ENCODE measurements at places on chromosomes 13 and 19.
A peak's percentile ranks its signal among the peaks of the same experiment; 100 is the strongest.

DNA sequence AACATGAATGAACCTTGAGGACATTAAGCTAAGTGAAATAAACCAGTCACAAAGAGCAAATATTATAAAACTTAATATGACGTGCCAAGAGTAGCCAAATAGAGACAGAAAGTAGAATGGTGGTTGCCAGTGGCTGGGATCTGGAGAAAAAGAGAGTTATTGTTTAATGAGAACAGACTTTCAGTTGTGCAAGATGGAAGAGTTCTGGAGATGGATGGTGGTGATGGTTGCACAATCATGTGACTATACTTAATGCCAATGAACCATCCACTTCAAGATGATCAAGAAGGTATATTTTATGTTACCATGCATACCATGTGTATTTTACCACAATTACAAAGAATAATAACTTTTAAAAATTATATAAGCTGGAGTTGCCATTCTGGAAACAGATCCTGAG is 65.7 kb upstream of the MTIF3 start:
- no peak for DNase-seq

GRCh38 chr13:80871481-80871880 is 530.6 kb upstream of the SPRY2 start:
- no peak for DNase-seq

DNA sequence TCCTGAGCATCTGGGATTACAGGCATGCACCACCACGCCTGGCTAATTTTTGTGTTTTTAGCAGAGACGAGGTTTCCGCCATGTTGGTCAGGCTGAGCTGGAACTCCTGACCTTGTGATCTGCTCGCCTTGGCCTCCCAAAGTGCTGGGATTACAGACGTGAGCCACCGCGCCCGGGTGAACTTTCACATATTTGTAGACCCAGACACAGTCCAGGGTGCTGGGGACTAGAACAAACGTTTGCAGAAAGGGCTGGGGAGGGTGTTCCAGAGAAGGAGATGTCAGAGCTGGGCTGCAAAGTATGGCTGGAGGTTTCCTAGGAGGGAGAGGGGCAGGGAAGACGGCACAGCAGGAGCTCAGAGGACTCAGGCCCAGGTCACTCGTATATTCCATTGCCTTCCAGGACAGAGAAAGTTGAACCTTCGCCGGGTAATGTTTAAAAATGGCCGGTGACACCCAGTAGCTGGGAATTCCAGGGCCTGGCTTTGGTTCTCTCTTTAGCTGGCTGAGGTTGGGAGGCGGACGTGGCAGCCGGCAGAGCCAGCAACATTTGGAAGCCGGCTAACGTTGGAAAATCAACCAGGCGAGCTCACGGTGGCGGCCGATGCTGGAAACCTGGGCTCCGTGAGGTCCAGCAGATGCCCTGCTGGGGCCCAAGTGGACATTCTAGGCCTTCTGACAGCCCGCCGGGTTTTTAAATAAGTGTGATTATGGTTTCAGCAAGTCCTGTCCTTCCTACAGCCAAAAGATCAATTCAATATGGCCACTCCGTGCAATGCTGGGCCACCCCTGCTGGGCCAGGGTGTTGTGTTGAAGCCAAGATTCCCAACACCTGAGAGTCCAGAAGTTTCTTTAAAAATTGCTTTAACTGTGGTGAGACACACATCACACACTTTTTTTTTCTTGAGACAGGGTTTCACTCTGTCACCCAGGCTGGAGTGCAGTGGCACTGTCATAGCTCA is 41.5 kb downstream of the NFIC start:
- no peak for DNase-seq

DNA sequence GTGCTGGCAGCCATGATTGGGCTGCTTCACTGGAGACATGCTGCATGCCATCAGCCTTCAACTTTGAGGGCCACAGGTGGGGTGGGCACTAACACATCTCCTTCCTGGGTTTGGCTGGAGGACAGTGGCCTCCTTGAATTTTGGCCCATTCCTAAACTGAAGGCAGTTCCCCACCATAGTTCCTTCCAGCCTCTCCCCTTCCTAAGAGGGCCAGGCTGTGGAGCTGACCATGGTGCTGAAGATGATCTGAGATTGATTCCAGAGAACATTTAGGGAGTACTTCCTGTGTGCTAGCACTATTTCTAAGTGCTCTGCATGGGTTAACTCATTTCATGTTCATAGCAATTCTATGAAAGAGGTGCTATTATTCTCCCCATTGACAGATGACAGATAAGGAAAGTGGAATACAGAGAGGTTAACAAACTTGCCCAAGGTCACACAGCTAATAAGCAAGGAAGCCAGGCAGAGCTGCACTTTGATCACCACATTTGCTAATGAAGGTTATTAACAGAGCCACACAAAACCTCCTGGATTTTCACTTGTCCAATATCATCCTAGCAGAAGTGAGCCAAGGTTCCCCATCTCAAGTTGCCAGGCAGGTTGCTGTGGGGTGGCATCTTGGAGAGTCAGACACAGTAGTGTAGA is 175.3 kb downstream of the ZIC5 start:
- DNase-seq, result peak; percentile 15

DNA sequence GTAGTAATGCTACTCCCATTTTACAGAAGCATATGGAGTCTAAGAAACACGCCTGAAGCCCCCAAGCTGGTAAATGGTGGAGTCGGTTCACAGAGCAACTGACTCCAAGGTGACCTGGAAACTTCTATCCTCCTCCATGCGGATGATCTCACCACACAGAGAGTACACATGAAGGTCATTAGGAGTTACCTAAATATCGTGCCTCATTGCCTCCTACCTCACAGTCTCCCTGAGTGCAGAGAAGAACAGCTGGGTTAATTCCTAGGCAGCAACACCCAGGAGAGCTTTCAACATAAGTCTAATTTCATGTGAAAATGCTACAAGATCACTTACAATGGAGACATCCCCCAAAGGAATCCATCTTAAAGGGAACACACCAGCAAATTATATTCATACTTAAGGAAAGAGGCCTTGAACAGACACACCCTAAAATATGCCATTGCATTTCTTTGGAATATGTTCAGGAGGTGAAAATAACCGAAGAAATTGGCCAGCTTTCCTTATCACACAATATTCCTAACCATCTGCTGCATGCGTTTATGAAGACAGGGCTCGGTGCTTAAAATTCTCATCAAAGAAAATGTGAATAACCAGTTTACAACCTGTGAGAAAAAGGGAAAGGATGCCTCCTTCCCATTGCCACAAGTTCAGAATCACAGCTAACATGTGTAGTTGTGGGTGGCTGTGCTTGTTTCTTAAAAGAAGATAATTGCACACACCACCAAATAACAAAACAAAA is 203.6 kb upstream of the NBEA start:
- DNase-seq, result no peak

GRCh38 chr13:79314652-79315051 is 91.4 kb downstream of the RBM26 start:
- no peak for DNase-seq

- no peak for DNase-seq
These were observed 84.5 kb upstream of the IRS2 start for GRCh38 chr13:109870696-109871370.

DNA sequence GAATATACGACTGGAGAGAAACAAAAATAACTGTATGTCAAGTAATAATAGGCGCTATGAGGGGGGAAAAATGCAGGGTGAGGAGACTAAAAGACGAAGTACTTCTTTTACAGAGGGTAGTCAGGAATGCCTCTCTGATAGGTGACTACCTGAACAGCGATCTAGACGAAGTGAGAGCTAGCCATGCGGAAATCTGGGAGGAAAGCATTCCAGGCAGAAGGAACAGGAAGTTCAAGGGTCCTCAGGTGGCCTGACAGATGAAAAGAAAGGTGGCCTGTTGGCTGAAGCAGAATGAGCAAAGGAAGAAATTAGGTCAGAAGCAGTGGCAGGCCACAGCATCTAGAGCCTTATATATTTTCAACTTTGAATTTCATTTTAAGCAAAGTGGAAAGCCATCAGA is 13.3 kb downstream of the ZDHHC20 start:
- no peak for DNase-seq

- DNase-seq, result no peak
These were observed 10.1 kb downstream of the TMEM255B start for GRCh38 chr13:113769106-113769505.

GRCh38 chr19:39969681-39970424 is 1.1 kb upstream of the PSMC4 start:
- no peak for DNase-seq

DNA sequence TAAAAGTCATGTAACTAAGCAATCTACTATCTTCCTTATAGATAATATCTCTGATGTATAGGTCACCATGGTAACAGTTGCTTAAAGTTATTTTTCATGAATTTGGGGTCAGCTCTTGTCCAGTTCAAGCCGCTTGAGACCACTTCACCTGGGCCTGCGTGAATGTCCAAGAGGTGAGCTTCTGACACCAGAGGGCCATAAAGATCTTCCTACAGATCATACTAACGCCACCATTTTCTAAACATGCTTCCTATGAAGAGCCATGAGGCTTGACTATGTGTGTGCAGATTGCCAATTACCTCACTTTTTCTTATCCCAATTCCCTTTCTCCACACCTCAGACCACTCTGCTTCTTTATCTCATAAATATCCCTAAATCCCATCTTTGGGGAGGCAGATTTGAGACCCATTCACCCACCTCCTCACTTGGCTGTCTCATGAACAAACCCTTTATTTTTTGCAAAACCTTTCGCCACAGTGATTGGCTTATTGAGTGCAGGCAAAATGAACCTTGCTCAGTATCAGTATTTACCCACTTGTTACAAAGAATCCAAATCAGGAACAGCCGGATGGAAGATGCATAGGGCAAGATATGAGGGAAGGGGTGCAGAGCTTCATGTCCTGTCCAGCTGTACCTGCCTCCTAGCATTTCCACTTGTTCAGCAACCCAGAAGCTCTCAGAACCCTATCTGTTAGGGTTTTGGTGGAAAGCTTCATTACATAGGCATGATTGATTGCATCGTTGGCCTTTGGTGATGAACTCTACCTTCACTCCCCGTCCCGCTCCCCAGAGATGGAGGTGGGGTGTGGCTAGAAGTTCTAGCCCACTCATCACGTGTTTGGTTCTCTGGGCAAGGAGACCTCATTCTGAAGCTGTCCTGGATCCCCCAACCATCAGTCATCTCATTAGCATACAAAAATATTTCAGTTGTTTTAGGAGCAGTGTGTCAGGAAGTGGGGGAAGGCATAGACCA is 34.2 kb downstream of the FAM187B start:
- no peak for DNase-seq

DNA sequence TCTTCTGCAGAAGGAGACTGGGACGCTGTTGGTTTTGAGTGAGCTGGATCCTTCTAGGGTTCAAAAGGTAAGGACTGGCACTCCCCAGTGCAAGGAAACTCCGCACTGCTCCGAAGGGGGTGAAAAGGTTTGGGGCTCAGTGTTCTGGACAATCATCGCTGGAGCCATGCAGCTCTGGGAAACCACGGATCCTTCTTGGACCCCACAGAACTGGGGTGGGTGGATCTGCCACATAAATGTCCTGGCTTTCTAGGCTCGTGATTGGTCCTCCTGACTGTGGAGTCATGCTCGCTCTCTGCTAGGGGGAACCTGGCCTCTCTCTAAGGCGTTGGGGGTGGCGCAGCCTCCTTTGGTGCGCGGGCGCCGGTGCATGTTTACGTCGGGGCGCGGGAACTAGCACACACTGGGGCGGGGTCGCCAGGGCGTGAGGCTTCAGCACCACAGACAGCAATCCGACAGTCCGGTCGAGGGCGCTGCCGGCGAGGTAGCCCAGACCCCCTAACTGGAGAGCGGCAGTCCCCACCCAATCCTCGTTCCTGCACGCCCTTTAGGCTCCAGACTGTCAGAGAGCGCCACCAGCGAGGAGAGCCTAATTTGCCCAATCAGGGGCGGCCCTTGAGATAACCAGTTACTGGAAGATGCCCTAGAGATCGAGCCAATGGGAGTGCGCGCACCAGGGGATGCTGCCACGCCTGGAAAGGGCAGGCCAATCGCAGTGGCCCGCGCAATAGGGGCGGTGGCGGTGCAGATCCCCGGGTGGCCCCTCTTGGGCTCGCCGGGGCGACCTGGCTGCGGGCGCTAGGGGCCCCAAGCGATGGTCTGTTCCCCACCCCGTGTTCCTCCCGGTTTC is 913 bp upstream of the ELAVL3 start:
- DNase-seq, result peak; percentile 58

DNA sequence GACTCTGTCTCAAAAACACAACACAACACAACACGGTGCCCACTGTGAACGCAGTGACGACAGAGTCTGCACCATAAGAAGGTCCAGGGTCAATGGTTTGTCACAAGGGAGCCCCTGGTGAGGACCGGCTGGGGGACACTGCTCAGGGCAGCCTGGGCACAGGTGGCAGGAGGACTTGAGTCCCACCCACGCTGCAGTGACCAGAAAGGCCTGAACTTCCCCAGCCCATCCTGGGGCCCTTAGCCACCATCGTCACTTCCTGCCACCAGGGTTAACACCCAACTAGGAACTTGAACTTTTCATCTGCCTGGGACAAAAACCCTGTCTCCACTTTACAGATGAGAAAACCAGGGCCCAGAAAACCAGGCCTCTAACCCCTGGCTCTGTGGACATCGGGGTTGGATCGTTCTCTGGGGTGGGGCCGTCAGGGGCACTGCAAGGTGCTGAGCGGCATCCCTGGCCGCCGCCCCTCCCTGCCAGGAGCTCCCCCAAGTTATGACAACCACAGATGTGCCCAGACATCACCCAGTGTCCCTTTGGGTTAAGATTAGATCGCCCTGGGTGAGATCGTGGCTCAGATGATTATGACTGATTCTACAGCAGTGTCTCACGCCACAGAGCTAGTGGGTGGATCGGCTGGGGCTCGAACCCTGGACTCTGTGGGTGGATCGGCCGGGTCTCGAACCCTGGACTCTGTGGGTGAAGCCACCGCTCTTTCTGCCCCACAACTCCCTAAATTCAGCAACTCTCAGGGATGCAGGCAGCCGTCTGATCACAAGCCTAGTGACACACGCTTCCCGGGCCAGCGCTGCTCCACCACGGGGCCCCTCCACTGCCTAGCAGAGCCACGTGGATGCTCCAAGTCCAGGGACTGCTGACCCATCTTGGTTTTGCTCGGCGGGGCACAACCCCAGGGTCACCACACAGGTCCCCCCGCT is 14.0 kb downstream of the MOB3A start:
- peak; percentile 64 for DNase-seq

DNA sequence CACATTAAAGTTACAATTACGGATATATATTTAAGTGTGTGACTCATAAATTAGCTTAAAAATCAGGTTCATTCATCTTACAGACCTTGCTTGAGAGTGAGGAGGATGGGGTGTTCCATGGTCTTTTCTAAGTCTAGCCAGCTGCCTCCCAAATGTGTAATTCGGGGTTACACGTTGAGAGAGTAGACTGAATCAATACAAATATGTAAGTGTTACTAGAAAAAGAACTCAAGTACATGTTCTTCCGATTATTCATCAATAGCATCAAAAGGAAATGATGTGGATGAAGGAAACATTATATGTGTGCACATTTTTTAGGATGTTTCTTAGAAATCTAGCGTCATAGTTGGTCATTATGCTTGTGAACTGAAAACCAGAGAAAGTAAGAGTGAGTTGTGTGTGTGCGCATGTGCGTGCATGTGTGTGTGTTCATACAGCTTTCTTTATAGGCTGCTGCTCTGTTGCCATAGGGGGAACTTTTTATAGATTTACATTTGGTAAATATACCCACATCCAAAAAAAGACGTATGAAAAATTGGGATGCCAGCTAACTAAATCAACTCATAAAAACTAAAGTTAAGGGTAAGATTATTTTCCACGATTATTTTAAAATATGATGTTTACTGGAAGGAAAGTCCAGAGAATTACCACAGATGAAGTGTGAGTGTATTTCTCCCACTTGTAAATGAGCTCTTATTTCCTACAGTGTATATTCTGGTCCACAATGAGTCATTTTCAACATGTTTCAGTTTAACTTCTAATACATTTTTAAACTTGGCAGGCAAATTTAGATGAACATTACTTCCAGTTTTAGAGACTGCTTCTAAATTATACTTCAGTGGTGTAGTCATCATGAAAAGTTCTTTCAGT is 82.4 kb downstream of the PIBF1 start:
- no peak for DNase-seq

Data from CD8-positive, alpha-beta T cell (primary cell).